Right atrium auricular region (tissue), 2 donors: ENCODE measurements at places on chromosomes 16 and 17. TPM values are rescaled to one million over a fixed set of nuclear protein-coding genes. Genes with fewer than 3 reads are reported as not detected.
A peak's percentile ranks its signal among the peaks of the same experiment; 100 is the strongest.

NPIPB2 gene
- total RNA-seq, result 3.0 TPM

NPIPA3 gene
- not detected for total RNA-seq

EEF2KMT gene
- 6.0 TPM for total RNA-seq

ITGA3 gene
- 29.5 TPM for total RNA-seq

IQCK gene
- 14.4 TPM for total RNA-seq

LDHD gene
- total RNA-seq, result 28.8 TPM

- H3K4me1 ChIP-seq, result no peaks in the 10 kb centered on the region
- no peaks in the 10 kb centered on the region for H3K36me3 ChIP-seq
Measured at GRCh38 chr16:53131363-53132071, 76.7 kb downstream of the CHD9 start.

DNA sequence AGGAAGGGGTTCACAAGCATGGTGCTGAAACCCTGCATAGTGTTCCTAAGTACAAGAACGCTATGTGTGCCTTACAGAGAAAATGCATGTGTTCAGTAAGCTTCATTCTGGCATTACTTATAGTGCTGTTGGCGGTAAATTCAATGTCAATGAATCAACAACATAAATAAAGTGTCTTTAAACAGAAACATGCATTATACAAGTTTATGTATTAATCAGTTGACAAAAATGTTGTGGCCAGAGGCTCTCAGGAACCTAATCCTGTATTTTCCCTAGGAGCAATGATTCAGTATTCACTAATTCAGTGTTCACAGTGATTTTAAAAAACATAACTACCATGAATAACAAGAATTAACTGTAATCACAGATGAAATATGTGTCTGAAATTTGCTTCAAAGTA lies 47.1 kb upstream of the MYOCD start:
- no peaks in the 10 kb centered on the region for H3K27me3 ChIP-seq
- no peaks in the 10 kb centered on the region for H3K4me1 ChIP-seq
- no peaks in the 10 kb centered on the region for H3K36me3 ChIP-seq
- DNase-seq, result no peak
- no peak overlapping the region for H3K27ac ChIP-seq

DNA sequence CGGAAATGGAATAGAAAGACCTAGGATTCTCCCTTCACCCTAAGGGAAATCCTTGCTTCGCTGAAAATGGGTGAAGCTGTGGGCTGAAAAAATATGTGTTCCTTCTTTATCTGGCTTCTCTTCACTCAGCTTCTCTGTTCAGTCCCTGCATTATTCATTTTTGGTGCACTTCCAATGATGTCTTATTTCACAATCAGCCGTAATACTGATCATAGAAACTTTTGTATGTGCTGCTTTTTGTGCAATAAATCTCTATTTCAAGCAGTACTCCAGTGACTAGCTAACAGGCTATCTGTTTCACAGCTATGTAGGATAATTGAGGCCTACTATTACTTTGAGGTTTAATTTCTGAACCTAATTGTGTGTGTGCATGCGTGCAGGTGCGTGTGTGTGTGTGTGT lies 144.6 kb downstream of the FOXL1 start:
- no peak for DNase-seq
- no peaks in the 10 kb centered on the region for H3K27me3 ChIP-seq
- H3K27ac ChIP-seq, result no peak overlapping the region
- no peaks in the 10 kb centered on the region for H3K36me3 ChIP-seq

DNA sequence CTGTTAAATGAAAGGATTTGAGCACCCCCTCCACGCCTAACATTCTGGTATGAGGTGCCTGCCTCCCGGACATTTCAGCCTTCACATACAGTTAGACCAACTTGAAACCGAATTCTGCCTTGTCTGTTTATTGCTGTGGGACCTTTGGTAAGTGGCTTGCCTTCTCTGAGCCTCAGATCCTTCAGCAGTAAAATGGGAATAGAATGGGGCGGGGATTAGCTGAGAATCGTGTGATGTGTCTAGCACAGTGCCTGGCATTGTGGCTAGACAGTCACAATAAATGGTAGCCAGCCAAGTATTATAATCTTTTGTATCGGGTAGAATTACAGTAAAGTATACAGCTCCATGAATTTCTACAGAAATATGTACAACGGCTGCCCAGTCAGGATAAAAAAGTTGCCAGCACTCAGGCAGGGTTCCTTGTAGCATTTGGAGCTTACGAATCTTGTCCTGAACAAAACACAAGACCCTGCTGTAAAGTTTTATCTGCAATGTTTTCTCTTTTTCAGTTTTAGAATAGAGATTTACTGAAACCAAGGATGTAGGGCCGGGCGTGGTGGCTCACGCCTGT lies 786 bp downstream of the TMC7 start:
- no peaks in the 10 kb centered on the region for H3K36me3 ChIP-seq
- H3K27me3 ChIP-seq, result no peaks in the 10 kb centered on the region
- H3K4me1 ChIP-seq, result peaks cover 10% of the 10 kb centered on the region
- no peak overlapping the region for H3K27ac ChIP-seq
- H3K4me3 ChIP-seq, result peak overlapping the region; percentile 48

DNA sequence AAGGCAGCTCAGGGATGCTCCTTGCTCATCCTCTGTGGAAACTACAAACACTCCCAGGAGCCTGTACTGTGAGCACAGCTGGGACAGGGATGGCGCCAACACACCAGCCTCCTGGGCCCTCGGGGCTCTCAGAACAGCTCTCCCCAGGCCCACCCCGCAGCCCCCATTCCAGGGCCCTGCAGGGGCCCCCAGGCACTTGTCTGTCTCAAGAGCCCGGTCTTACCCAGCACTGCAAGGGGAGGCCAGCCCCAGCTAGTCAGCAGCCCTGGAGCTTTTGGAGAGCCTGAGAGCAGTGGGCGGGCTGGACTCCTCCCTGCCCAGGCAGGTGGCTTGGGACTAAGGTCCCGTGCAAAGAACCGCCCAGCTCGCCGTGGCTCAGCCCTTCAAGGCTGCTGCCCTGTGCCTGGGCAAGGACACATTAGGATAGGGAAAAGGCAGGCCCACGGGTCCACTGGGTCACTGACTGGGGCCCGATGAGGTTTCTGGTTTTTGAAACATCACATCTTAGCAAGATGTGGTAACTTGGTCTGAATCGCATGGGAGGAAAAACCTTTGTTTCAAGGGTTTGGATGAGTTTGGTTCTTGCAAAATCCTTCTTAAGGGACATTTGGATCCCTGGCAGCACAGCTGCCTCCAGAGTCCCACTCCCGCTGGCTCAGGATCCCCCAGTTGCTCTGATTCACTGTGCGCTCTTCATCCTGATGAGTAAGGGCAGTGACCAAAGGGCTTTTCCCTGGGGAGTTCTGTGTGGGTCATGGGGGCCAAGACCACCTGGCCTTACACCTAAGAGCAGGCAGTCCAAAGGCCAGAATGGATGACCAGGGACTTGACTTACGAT lies 2.8 kb downstream of the DNASE1L2 start:
- no peak for DNase-seq
- H3K4me3 ChIP-seq, result no peak overlapping the region
- H3K27ac ChIP-seq, result no peak overlapping the region
- peaks cover 40% of the 10 kb centered on the region for H3K36me3 ChIP-seq

- DNase-seq, result no peak
- no peaks in the 10 kb centered on the region for H3K36me3 ChIP-seq
- no peak overlapping the region for H3K27ac ChIP-seq
- H3K27me3 ChIP-seq, result no peaks in the 10 kb centered on the region
- no peak overlapping the region for H3K4me3 ChIP-seq
Measured at GRCh38 chr16:15575293-15576049, 67.5 kb downstream of the MARF1 start.

GRCh38 chr17:39325528-39326240 lies 75.7 kb downstream of the FBXL20 start:
- H3K36me3 ChIP-seq, result no peaks in the 10 kb centered on the region
- no peaks in the 10 kb centered on the region for H3K27me3 ChIP-seq
- H3K4me3 ChIP-seq, result no peak overlapping the region
- H3K4me1 ChIP-seq, result no peaks in the 10 kb centered on the region
- no peak for DNase-seq
- H3K27ac ChIP-seq, result no peak overlapping the region

GRCh38 chr17:35449371-35449931 lies 885 bp upstream of the SLFN13 start:
- H3K36me3 ChIP-seq, result no peaks in the 10 kb centered on the region
- no peaks in the 10 kb centered on the region for H3K4me1 ChIP-seq
- H3K4me3 ChIP-seq, result no peak overlapping the region
- peak overlapping the region; percentile 7 for H3K27ac ChIP-seq
- peak; percentile 60 for DNase-seq

GRCh38 chr17:3935825-3936355 lies 19.6 kb upstream of the P2RX1 start:
- DNase-seq, result no peak
- H3K36me3 ChIP-seq, result no peaks in the 10 kb centered on the region
- H3K4me1 ChIP-seq, result no peaks in the 10 kb centered on the region
- no peak overlapping the region for H3K4me3 ChIP-seq

GRCh38 chr17:11608396-11608795 lies 10.1 kb downstream of the DNAH9 start:
- H3K27me3 ChIP-seq, result no peaks in the 10 kb centered on the region
- peak overlapping the region; percentile 53 for H3K27ac ChIP-seq
- H3K36me3 ChIP-seq, result no peaks in the 10 kb centered on the region
- DNase-seq, result peak; percentile 71
- H3K4me3 ChIP-seq, result no peak overlapping the region
